Lung (tissue), 17 donors: ENCODE measurements at places on chromosomes 5 and 9. TPM values are rescaled to one million over a fixed set of nuclear protein-coding genes. Genes with fewer than 3 reads are reported as not detected.

Gene MTX3
- 12.8 TPM for total RNA-seq

- H3K27ac ChIP-seq = no peak overlapping the region
- H3K36me3 ChIP-seq = no peaks in the 10 kb centered on the region
- H3K4me1 ChIP-seq = no peaks in the 10 kb centered on the region
- no peaks in the 10 kb centered on the region for H3K27me3 ChIP-seq
- DNase-seq = no peak
- H3K4me3 ChIP-seq = no peak overlapping the region
Observed at GRCh38 chr9:86676396-86676795, 270.9 kb downstream of the GAS1 start.

DNA sequence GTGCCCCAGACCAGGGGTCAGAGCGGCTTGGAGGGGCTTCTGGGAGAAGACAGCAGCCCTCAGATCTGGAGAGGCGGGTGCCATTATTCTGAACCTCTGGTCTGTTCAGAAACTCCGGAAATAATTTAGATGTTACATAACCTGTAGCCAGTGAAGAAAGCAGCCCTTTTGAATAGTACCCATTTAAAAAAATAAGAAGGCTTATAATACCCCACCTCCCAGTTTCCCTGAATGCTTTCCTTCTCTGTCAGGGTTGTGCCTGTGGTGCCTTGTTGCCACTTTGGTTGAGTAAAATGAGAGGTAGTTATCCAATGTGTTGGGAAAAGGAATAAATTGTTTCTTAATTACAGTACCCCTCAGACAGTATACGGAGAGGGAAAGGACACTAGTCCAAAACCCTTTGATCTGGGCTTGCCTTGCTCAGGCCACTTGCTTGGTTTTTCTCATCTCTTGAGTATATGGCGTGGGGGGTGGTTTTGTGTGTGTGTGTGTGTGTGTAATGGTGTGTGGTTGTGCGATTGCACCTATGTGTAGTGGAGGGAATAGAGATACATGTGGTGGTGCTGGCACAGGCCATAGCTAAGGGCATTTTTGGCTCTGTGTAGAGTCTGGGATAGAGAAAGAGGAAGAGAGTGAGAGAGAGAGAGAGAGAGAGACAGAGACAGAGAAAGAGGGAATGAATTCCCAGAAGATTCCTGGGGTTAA, 59.1 kb upstream of the TLR4 start:
- H3K4me3 ChIP-seq = no peak overlapping the region
- no peaks in the 10 kb centered on the region for H3K36me3 ChIP-seq
- H3K27me3 ChIP-seq = no peaks in the 10 kb centered on the region
- peaks cover 12% of the 10 kb centered on the region for H3K4me1 ChIP-seq
- no peak overlapping the region for H3K27ac ChIP-seq

GRCh38 chr9:22158271-22158670, 149.2 kb upstream of the CDKN2B start:
- no peaks in the 10 kb centered on the region for H3K27me3 ChIP-seq
- DNase-seq = no peak
- H3K4me3 ChIP-seq = no peak overlapping the region
- no peak overlapping the region for H3K27ac ChIP-seq

Gene CCL28
- 6.4 TPM for total RNA-seq

DNA sequence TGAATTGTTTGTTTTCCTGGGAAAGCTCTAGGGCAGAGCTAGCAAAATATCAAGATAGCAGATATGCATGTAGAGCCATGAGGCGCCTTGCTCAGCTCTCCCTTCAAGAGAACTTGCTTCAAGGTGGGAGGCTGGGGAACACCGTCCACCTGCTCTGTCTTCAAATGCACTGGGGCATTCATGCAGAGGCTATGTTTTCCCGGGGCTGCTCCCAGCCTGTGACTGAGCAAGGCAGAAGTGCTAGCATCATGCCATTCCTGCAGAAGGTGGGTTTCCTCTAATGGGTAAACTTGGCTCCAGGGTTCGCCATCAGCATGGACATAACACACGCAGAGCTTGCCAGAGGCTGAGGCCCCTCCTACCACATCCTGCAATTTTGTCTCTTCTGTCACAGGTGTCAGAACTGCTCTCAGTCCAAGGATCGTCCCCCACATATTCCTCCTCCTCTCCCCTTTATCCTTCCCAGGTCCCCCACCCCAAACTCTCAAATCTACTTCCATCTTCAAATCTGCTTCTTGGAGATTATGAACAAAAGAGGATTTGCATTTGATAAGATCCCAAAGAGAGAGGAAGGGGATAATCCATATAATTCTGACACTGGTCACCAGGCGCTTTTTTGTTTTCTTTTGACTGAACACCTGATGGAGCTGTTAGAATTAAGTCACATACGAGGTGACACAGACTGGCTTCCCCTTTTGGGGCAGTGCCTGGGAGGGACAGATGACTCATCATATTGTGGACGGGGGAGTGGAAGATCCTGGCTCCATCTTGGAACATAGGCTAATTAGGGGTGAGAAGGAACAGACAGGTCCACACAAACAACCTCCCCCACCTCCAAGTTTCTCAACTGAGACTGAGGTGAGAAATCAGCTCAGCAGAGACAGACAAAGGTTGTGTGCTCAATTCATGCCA, 85.0 kb upstream of the TAF11L2 start:
- H3K27me3 ChIP-seq = no peaks in the 10 kb centered on the region
- no peak overlapping the region for H3K27ac ChIP-seq
- no peaks in the 10 kb centered on the region for H3K36me3 ChIP-seq
- DNase-seq = no peak

GRCh38 chr5:147689426-147689825, 93.1 kb downstream of the JAKMIP2 start:
- H3K36me3 ChIP-seq = no peaks in the 10 kb centered on the region
- peaks cover 9% of the 10 kb centered on the region for H3K4me1 ChIP-seq
- peak; percentile 32 for DNase-seq
- no peak overlapping the region for H3K4me3 ChIP-seq
- H3K27ac ChIP-seq = no peak overlapping the region

Gene SMIM32
- 0.48 TPM for total RNA-seq

Gene SMIM33
- total RNA-seq = not detected

Gene DOCK8
- total RNA-seq = 75.1 TPM

Gene PCDHA4
- total RNA-seq = 2.9 TPM

Gene CEL
- total RNA-seq = 6.3 TPM

Gene URM1
- 57.1 TPM for total RNA-seq

DNA sequence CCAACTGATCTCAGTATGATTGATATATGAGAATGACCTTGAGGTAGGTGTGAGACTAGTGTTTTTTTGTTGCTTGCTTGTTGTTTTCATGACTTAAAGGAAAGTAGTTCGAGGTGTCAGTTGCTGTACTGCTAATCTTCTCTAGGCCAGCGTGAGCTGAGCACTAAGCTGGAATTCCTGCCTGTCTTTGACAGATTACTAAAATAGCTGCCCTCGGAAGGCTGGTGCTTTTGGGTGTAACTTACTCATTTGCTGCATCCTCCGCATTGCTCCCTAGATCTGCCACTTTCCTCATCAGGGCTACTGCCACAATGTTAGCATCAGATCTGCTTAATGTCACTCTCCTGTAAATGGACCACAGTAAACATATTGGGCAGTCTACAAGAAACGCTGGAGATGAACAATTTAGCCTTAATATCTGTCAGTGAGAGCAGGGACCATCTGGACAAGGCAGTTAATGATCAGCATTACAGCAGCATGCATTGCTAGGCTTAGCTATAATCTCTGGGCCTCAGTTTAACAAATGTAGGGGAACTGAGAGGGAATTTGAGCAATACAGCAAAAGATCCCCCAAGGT, 106.6 kb upstream of the CDH6 start:
- H3K4me1 ChIP-seq = no peaks in the 10 kb centered on the region
- no peak overlapping the region for H3K27ac ChIP-seq

DNA sequence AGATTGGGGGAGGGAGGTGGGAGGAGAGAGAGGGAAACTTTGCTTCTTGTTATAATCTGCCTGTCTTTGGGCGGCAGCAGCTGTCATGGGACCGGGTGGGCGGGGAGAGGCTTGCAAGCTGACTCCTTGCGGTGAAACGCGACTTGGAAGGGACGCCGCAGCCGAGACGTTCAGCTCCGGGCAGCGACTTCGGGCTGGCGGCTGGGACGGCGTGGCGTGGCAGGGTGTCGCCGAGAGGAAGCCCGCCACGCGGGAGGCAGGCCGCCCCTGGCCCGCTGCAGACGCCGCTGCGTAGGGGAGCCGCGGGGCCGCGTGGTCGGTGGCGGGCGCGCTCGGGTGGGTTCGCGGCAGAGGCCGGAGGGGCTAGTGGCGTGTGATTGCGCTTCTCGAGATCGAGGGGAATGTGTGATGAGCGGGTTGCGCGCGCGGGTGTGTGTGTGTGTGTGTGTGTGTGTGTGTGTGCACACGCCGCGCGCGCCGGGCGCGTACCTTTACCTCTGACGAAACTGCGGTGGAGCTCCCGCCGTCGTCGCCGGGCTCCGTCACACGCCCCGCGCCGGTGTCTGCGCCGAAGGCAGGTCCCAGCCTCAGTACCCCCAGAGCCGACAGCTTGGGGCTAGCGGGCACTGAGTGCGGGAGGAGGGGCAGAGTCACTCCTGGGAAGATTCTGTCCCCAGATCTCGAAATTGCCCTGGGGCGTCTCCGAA, 1.7 kb downstream of the PPARGC1B start:
- H3K4me3 ChIP-seq = peak overlapping the region; percentile 79
- no peaks in the 10 kb centered on the region for H3K36me3 ChIP-seq
- H3K27ac ChIP-seq = peak overlapping the region; percentile 77
- DNase-seq = peak; percentile 84
- peaks cover 3% of the 10 kb centered on the region for H3K27me3 ChIP-seq

Gene PCDHGA11
- 3.8 TPM for total RNA-seq

Gene IL17B
- total RNA-seq = 0.34 TPM

DNA sequence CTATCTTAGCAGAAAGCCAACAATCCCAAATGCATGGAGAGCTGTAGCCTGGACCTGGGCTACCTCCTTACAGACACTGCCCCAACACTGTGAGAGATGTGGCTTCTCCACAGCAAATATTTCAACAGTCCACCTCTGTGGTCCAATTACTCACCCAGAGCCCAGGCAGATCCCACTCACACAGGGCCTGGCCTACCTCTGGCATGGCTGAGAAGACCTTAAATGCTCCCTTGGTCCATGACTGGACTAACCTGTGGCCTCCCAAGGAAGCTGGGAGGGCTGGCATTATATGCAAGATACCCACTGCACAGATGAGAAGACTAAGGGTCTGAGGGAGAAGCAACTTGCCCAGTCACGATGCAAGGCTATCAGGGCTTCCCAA, 22.8 kb upstream of the SLC25A51 start:
- no peak for DNase-seq
- no peak overlapping the region for H3K4me3 ChIP-seq
- H3K27me3 ChIP-seq = no peaks in the 10 kb centered on the region
- H3K27ac ChIP-seq = no peak overlapping the region

DNA sequence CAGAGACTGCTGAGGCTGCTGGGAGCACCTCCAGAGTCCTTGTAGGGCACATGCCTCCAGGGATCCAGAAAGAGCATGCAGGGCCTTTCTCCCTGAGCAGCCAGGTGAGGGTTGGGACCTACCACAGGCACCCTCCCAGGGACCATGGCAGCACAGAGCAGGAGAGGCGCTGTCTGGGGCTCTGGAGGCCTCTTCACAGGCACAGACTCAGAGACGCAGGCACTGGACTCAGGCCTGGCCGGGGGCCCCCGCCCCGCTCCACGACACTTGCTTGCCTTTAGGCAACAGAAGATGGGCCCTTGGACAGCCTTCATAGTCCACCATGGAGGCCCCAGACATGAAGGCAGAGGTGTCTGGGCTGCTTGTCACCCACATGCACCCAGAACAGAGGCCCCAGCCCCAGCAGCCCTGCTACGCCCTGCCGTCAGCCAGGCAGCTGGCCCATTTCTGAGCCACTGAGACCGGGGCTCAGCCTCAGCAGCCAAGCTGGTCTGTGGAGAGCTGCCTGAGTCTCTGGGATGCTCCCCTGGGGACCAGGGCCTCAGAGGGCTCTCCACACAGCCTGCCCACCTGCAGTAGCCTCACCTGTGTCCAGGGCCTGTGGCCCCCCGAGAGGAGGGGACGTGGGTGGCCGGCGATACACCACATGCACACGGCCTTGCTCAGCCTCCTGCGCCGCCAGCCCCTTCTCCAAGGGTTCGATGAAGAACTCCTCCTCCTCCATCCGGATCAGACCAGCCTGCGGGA, 72.8 kb downstream of the ADAMTS2 start:
- H3K36me3 ChIP-seq = no peaks in the 10 kb centered on the region
- no peak overlapping the region for H3K4me3 ChIP-seq
- no peaks in the 10 kb centered on the region for H3K27me3 ChIP-seq
- DNase-seq = no peak
- H3K4me1 ChIP-seq = peaks cover 79% of the 10 kb centered on the region
- H3K27ac ChIP-seq = no peak overlapping the region

Gene LECT2
- total RNA-seq = not detected

Gene TERT
- not detected for total RNA-seq

GRCh38 chr5:179288809-179289185, 56.5 kb downstream of the ADAMTS2 start:
- H3K36me3 ChIP-seq = no peaks in the 10 kb centered on the region
- DNase-seq = no peak
- no peak overlapping the region for H3K27ac ChIP-seq
- H3K27me3 ChIP-seq = no peaks in the 10 kb centered on the region

Gene SLC22A4
- 10.9 TPM for total RNA-seq

Gene IFNA2
- total RNA-seq = not detected

DNA sequence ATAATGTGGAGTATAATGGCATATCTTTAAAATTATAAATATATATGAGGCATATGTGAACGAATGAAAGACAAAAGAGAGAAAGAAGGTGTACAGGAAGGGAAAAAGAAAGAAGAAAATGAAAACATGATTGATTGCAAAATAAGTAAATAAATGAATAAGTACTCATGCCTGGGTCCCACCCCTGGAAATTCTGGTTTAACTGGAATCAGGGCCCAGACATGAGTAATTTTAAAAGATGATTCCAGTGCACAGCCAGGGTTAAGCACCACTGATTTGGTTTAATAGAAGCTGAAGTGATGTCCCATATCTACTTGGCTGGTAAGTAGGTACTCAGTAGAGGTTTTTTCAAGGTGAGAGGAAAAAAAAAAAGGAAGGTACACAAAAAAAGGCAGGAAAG, 34.0 kb upstream of the HOMER1 start:
- no peak overlapping the region for H3K27ac ChIP-seq
- peak; percentile 31 for DNase-seq
- no peaks in the 10 kb centered on the region for H3K4me1 ChIP-seq
- H3K4me3 ChIP-seq = no peak overlapping the region

GRCh38 chr9:18786196-18786595, 246.8 kb downstream of the SAXO1 start:
- no peak overlapping the region for H3K27ac ChIP-seq
- DNase-seq = no peak
- no peak overlapping the region for H3K4me3 ChIP-seq
- H3K27me3 ChIP-seq = no peaks in the 10 kb centered on the region
- no peaks in the 10 kb centered on the region for H3K36me3 ChIP-seq
- peaks cover 11% of the 10 kb centered on the region for H3K4me1 ChIP-seq

Gene ODF2
- 31.3 TPM for total RNA-seq
